ENCODE measurements at places on chromosomes 2 and 18.

DNA sequence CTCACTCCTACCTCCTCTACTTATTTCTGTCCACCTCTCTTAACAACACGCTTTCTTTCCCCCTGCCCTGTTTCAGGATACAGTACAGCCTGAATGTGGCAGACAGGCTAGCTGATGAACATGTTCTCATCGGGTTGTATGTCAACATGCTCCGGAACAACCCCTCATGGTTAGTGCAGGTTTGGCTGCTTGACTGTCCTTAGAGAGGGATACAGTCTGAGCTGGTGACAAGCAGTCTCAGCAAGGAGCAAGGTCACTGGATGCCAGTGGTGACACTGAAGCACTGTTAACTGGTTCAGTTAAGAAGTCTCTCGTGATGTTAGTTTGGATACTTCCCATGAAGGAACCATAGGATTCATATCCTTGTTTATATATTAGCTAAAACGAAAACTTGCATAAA, 128.6 kb downstream of the DTNA start:
- no peak for DNase-seq

DNA sequence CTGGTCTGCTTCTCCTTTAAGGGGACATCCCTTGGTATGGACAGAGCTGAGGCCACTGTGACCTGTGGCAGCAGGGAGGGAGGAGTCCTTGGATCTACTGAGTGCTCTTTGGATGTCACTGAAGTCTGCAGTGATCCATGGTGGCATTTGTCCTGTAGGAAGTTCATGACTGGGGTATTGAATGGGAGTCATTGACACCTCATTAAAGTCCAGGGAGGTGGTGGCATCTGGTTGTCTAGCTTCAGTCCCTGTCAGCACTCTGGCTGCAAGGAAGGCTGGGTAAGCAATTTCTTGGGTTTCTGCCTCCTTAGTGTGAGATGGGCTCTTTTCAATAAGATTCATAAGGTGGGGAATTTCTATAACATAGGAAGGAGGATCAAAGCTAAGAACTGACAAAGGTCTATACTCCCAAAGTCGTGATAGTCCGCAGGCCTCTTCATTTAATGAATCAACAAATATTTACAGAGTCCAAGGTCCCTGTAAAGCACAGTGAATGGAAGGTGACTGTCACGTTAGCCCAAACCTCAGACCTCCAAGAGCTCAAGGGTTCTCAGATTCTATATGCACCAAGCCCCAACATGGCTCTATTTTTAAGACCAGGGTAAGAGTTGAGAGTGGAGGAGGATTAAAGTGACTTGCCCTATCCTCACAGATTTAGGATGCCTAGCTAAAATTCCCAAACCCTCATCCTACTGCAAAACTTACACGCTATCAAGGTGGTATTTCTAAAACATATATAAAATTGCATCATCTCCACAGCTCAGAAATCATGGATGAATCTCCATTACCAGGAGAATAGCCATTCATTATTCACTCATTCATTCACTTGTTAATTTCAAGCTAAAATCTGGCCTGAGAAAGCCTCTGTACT, 40.2 kb downstream of the THNSL2 start:
- no peak for DNase-seq

DNA sequence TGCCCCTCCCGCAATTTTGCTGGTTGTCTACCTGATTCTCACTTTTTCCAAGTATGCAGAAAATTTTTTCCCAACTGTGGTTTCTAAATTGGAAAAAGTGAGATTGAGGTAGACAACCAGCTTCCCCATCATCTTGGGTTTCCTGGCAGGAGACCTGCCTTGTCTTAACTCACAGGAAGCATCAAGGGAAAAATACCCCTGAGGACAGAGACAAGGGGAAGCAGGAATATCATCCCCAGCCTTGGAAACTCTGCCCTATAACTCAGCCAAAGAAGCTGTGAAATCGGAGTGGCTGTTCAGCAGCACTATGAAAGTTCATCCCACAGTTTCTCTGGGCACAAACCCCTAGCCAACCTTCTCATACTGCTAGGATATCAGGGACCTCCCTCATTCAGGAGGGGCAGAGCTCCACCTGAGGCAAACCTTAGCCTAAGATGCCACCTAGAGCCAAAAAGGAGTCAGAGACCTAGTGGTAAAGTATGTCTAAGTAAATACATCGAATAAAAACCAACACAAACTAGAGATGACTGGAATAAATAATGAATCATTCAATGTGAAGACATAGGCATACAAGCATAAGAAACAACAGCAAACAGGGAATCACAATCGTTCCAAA, 68.2 kb downstream of the ZSWIM2 start:
- DNase-seq, result no peak

- no peak for DNase-seq
Observed at GRCh38 chr2:85914922-85915321, 26.1 kb upstream of the ST3GAL5 start.

DNA sequence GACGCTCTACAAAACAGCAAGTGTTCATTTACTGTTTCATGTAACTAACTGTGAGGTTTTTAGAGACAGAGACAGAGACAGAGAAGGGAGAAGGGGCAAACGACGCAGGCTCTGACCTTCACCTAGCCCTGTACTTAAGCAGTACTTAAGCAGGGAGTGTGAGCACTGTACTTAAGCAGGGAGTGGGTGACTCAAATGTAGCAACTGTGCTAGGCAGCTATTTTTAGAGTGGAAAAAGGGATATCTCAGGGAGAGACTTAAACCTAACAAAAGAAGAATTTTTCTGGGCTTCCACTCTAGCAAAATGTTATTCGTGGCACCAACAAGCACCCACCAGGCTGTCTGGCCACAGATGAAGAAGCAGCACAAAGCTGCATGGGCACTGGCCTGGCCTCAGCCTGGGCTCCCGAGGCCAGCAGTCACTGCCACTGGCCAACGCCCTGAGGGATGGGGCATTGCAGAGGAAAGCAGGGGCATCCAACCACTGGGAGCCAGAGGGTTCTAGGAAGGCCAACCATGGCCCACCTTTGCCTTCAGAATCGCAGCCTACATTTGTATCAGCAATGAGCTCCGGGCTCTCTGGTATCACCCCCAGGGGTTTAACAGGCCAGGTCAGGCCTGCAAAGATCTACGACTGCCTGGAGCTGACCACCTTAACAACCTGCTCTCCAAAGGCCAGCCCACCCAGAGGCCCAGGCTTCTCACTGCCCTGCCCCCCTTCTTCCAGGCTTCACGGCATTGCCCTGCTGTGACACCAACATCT, 154.3 kb downstream of the TTC32 start:
- DNase-seq, result no peak

DNA sequence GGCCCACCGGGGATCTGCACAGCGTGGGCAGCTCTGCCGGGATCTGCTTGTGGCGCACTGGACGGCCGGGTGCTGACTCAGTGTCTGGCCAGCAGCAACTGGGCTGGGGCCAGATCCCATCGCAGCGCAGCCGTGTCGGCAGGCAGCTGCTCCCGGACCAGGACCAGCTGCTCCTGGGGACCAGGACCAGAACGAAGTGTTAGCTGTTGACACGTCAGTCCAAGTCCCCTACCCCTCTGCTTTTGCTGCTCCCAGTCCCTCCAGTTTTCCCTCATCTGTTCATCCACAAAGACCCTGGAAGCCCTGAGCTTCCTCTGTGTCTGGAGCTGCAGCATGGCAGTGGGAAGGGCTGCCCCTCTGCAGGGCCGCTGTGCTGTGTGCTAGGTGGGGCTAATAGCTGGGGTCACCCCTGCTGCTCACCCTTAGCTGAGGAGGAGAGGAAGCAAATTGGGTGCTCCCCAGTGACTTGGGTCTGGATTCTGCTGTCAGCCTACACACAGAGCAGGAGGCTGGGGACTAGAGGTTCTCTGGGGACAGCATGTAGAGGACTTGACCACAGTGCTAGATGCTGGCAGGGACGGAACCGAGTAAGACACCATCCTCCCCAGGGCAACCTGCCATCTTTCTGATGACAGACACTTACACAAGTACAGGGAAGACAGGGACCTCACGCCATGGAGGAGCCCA, 16.9 kb upstream of the KIF1A start:
- DNase-seq, result no peak

GRCh38 chr2:25050128-25050527, 8.3 kb downstream of the EFR3B start:
- no peak for DNase-seq

DNA sequence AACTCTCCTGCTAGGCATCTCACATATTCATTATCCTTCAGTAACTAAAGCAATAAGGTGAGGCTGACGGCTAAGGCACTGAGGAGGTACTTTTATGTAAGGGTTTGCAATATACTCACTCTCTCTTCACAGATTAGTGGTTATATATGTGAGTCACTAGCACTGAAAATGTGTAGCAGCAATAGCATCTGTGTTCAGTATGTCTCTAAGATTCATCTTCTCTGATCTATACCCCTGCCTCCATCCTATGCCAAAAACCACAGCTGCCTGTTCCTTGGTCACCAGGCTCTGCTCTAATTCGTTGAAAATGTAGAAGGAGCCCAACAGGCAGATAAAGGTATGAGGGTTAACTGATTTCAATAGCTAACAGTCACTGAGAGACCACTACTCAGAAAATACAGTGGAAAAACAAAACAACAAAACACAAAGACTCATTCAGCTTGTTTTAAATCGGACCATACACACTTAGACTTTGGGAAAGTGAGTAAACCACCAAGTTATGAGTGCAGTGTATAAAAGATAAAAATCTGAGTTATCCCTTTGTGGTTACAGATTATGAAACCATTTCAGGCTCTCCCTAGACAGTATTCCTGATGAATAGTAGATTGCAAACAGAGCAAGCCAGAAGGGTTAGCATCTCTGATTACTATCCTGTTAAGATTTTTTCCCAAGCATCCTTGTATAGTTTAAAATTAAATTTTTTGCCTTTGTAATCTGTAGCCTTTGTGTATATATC, 75.3 kb upstream of the CYP26B1 start:
- DNase-seq, result no peak

- DNase-seq, result no peak
Observed at GRCh38 chr2:96636551-96637171, 1.5 kb downstream of the KANSL3 start.

GRCh38 chr2:137960223-137960622, 4.0 kb upstream of the HNMT start:
- DNase-seq, result no peak

DNA sequence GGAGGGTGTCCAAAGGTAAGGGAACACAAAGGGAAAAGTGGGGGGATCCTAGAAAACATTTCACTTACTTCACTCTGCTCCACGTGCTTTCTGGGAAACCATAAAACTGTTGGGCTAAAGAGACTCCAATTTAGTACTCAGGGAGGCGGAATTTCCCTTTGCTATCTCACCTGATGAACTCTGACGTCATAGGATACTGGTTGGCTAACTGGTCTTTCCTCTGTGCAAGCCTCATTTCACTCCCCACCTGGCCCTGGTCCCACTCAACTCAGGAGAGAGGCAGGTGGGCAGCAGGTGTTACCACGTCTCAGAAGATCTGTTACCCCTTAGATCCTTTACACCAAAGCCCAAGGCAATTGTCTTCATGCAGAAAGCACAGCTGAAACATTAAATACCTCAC, 51.8 kb upstream of the PMAIP1 start:
- no peak for DNase-seq

DNA sequence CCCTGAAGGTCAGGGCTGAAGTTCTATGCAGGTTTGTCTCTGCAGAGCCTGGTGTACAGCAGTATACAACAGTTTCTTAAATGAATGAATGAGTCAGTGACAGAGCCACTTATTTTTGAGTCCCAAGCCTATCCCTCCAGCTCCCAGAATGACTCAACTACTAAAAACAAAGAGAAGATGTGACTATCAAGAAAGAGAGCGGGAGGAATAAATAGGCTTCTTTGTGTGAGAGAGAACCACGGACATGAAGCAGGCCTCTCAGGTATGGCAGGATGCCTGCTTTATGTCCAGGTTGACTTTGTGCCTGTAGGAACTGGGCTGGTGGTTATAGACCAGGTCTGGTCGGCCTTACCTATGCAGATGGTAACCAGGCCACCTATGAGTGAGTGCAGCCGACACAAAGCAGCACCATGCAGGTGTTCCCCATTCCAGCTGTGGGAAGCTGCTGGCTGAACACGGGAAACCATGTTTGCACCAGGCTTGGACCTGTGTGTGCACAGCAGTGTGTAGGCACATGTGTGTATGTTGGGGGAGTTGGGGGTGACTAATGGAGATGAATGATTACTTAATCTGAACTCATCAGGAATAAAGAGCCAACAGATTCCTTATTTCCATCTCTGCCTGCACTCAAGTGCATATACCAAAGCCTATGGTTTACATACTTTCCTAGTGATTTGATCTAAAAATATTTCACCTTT, 171.0 kb downstream of the OSR1 start:
- no peak for DNase-seq

- no peak for DNase-seq
Observed at GRCh38 chr2:182792441-182792840, 74.0 kb downstream of the FRZB start.

DNA sequence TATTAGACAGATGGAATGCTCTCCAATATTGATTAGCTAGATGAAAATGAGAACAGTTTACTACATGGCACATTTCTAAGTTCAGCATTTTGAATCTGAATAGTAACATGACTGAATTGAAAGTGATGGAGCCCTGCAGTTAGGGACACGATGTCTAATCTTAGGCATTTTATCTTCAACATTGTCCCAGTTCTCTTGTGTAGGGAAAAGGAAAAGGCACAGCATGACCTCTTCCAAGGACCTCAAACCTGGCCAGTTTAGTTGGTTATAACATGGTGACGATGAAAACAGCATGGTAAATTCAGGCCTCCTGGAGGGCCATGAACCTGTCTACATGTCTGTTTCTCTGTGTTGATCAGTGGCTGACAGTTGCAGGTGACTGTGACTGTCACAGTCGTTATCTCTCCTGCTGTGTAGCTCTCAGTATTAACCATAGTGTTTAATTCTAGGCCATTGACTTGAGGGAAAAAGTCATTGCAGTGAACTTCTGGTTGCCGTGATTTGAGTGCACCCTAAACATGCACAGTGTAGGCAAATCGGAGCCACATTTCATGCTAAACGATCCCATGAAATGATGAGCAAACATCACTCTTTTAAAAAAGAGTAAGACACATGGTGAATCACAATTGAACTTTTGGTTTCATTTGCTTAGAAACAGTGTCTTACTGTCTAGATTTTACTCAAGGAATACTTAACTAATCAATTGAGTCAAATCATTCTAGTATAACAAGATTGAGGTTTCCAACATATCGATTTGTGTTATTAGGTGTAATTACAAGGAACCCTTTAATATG, 129.7 kb downstream of the PHLPP1 start:
- no peak for DNase-seq

DNA sequence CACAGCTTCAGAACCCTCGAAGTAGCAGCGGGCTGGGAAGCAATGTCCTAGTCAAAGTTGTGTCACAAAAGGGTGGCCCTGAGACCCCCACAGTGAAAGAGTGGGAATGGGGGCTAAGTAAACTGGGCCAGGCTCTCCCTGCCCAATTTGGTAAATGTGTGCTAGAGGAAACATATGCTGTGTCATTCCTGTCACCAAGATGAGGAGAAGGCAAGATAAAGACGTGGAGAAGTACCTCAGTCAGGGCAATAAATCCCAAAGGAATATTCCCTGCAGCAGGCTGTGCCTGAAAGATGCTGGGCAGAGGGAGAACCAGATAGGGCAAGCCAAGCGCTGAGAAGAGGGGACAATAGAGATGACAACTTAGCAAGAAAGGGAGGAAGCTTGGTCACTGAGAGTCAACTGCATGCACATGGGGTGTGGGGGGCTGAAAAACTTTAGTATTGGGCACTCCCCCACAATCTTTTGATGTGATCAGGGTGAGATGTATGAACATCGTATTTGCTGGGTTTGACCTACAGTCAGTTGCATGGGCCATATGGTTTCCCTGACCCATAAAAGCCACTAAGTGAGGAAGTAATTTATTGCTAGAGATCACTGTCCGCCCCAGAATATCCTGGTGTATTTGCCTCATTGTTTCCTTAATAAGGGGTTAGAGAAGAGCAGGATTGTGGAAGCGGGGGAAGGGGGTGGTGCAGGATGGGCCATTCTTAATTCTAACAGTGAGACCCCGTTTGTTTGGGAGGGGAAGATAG, 49.9 kb upstream of the CXCR4 start:
- DNase-seq, result no peak

- no peak for DNase-seq
Observed at GRCh38 chr2:71060871-71061270, 7.6 kb upstream of the NAGK start.

All from activated T-cell treated with anti-CD3 and anti-CD28 coated beads for 4 hours (primary cell).